ENCODE measurements at places on chromosomes 3 and 15.

- DNase-seq = no peak
Observed at GRCh38 chr15:79994615-79995014, 23.6 kb upstream of the BCL2A1 start.

- no peak for DNase-seq
Observed at GRCh38 chr15:39028069-39028468, 463.5 kb upstream of the RASGRP1 start.

DNA sequence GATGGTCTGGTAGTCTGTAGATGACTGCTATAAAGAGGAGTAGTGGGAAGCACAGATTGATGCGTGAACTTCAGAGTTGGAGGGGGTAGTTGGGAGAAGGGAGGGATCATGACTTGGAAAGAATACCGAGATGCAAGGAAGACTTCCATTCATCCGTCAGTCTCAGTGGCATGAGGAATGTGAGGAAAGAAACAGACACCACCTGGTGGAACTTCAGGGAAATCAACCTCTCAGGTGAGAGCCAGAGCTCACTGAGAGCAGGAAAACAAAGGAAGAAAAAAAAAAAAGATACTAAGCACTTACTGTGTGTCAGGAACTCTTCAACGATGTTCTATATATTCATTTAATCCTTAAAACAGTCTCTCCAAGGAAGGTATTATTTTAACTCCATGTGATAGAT, 172.4 kb downstream of the OXSM start:
- no peak for DNase-seq

- DNase-seq = no peak
Observed at GRCh38 chr3:172752651-172753050, 2.1 kb downstream of the ECT2 start.

DNA sequence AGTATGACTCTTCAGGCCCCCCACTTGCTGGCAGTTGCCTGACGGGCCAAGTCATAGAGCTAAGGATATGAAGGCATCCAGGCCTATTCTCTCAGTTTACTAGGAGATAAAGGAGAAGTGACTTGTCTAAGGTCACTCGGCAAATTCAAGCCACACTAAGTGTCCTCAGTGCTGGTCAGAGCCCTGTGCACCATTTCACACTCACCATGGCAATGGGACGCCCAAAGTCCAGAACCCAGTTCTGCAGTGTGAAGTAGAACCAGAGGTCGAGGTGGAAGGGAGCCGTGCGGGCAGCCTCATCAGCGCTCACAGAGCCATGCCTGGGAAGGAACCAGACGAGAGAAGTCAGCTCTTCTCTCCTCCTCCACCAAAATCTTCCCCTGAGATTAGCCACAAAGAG, 11.2 kb downstream of the CLN6 start:
- DNase-seq = no peak

- DNase-seq = peak; percentile 51
Observed at GRCh38 chr3:2303566-2303965, 204.9 kb downstream of the CNTN4 start.

GRCh38 chr3:38469852-38470251, 16.2 kb downstream of the ACVR2B start:
- DNase-seq = no peak

DNA sequence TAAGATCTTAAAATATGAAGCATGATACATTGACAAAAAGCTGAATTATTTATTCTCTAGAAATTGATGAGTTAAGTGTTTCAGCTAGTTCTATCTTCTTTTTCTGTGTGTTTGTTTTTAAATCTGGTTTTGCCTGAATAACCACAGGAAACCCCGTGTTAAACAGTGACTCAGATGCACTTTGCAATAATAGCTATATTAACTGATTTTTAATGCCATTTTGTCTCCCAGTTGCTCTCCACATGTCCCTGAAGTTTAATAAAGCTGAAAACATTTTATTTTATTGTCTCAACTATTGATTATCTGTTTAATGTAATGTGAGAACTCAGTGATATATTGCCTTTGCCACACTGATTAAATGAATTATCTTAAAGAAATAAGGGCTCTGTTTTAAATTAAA, 42.8 kb upstream of the ROBO1 start:
- DNase-seq = no peak

GRCh38 chr3:168472783-168473182, 377.1 kb upstream of the GOLIM4 start:
- DNase-seq = no peak

DNA sequence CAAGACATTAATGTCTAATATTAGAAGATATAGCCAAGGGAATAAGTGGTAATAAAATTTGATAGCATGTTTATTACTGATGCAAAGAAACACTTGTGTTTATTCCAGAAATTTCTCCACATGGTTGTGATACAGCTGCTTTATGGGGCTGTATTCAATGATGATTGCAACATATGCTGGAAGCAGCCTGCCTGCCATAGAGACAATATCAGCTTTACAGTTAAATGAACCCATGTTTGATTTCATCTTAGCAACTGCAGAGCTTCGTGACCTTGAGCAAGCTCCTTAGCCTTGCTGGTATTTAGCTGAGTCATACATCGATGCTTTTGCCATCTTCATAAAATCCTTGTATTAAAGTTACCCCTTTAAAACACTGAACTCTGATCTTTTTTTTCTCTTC, 168.1 kb upstream of the STAC start:
- DNase-seq = no peak

GRCh38 chr3:33578325-33579177, 138.3 kb upstream of the UBP1 start:
- DNase-seq = peak; percentile 11

GRCh38 chr3:187958432-187959003, 195.4 kb upstream of the LPP start:
- no peak for DNase-seq

- DNase-seq = no peak
Observed at GRCh38 chr3:158794936-158795518, 6.8 kb upstream of the MFSD1 start.

DNA sequence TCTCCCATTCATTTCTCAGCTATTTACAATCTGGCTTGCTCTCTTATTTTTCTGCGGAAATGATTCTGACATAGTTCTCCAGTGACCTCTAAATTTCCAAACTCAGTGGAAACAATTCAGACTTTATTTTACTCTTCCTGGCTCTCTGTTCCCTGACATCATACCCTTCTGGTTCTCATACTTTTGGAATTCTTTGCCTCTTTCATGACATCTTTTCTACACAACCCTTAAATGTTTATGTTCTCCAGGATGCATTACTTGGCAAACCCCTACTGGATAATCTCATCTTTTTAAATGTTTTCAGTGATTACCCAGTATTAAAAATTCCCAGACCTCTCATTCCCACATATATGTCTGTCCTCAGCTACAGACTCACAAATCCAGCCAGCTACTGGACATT, 23.9 kb upstream of the PLSCR4 start:
- DNase-seq = peak; percentile 12

DNA sequence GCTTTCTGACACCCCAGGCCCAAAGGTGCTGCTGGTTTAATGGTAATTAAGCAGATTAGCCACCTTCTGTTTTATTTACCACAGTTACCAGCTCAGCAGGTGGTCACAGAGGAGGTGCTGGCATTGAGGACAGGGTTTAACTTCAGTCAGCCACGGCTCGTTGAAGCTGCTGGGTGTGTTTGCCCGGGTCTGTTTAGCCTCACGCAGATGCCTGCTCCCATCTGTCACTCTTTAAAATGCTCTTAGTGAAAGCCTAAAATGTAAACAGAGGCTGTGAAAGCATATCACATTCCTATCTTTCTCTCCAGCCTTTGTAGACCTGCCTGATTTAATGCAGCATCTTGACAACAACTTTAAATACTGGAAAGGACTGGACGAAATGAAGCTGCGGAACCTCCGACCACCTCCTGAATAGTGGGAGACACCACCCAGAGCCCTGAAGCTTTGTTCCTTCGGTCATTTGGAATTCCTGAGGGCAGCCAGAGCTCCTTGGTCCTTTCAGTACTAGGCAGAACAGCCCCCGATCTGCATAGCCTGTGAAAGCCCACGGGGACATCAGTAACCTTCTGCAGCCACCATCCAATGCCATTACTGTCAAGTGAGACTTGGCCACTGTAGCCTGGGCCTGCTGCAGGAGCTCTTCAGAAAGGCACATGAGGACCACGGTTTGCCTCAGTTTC, 156.0 kb downstream of the PDE8A start:
- DNase-seq = no peak

- DNase-seq = peak; percentile 58
Observed at GRCh38 chr15:36911322-36911944, 188.9 kb downstream of the MEIS2 start.

- DNase-seq = no peak
Observed at GRCh38 chr3:105362021-105362665, 4.6 kb upstream of the ALCAM start.

GRCh38 chr3:109442531-109442930, 105.2 kb upstream of the DPPA4 start:
- DNase-seq = no peak

GRCh38 chr3:95123104-95123503, 1060.2 kb downstream of the NSUN3 start:
- no peak for DNase-seq

DNA sequence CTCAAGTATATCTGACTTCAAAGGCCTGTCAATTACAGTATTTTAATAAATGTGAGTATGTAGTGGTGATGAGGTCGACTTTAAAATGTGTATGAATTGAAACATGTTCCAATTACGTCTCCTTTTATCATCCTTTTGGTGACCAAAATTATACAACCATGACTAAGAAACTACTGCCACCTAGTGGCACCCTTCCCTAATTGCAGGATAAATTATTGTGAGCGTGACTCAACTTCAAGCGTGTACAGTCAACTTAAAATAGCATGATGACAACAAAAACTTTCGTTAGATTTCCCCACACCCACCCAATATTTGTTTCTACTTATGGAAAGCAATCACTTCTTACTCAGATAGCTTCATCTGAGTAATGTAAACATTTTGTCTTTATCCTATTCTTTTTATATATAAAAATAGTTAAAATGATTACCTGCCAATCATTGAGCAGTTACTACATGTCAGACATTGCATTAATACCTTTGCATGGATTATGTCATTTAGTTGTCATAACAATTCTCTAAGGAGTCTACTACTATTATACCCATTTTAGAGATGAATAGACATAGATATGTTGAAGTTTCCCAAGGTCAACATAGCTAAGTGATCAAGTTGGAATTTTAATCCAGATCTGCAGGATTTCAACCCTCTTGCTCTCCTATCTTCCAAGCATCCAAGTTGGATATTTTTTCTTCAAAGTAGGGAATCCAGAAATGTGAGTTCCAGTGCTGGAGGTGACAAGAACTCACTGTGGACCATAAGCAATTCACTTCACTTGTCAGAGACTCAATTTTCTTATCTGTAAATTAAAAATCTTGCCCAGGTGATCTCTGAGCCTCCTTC, 106.0 kb downstream of the MEX3B start:
- peak; percentile 45 for DNase-seq

- DNase-seq = no peak
Observed at GRCh38 chr3:33170531-33170930, 48.1 kb downstream of the SUSD5 start.

DNA sequence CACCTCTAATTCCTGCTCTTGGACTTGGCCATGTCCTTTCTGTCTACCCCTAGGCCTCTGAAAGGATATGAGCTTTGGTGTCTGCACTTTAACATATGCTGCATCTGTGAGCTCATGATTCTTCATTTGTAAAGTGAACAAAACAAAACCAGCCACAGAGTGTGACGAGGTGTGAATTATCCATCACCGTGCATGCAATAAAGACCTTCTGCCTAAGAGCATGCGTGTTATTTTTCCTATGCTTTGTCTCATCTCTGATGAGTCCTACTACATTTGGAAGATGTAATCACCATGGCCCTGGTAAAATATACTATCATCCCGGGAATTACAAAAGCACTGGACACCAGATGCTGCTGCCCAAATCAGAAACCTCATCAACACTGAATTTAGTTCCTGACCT, 103.5 kb upstream of the KCNAB1 start:
- no peak for DNase-seq

GRCh38 chr3:109339714-109340648, 2.6 kb upstream of the DPPA4 start:
- DNase-seq = no peak

- no peak for DNase-seq
Observed at GRCh38 chr3:182238126-182238525, 526.4 kb downstream of the SOX2 start.

GRCh38 chr15:36579792-36580431, 486 bp downstream of the CDIN1 start:
- DNase-seq = no peak

DNA sequence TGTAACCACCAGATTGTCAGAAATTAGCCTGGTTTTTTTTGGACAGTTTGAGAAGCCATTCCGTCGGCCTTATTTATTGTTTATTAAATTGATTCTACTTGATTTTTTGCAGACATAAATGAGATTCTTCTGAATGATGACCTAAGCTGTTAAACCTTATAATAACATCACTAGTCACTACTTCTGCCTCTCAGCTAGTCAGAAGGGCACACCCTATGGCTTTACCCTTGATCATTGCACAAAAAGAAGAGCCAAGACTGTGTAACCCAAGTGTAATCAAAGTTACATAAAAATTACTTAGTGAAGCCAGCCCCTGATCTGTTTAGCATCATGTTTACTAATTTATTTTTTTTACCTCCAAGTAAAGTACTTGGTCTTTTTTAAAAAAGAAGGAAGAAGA, 64.3 kb downstream of the CHL1 start:
- no peak for DNase-seq

DNA sequence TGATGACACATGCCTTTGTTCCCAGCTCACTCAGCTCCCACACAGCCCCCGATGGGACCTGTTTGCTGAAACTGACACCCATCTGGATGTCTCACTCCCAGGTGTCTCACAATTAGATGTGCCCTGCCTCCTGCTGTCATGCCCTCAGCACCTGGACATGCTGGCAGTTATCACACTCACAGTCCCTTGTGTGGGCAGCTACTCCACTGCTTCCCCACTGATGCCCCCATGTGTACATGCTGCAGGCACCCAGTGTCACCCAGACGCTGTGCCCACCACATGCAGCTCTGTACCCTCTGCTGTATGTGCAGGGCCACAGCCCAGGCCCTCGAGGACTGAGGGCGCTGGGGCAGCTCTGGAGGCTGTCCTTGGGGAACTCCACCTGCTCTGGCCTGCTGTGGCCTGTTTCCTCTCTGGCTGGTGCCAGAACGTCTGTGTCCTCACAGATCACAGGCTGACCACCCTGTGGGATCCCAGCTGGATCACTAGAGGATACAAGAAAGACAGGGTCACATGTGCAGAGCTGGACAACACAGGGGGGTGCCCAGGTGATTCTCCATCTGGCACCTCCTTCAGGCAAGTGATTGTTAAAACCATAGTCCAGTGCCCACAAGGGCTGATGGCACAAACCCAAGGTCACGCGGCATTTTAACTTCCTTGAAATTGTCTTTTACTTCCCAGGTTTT, 14.0 kb downstream of the C3orf22 start:
- no peak for DNase-seq

Measured in small intestine (tissue), 16 donors.